ENCODE measurements at places on chromosomes 5 and 9.

GRCh38 chr5:140753561-140753960 lies 32.4 kb upstream of the PCDHA1 start:
- no peak for DNase-seq

GRCh38 chr5:132764051-132764450 lies 13.0 kb downstream of the SEPTIN8 start:
- no peak for DNase-seq

GRCh38 chr9:110599468-110599867 lies 19.9 kb upstream of the SVEP1 start:
- no peak for DNase-seq

GRCh38 chr9:89380437-89381307 lies 62.4 kb downstream of the SECISBP2 start:
- no peak for DNase-seq

GRCh38 chr9:105678163-105678562 lies 15.9 kb downstream of the TAL2 start:
- DNase-seq, result no peak

DNA sequence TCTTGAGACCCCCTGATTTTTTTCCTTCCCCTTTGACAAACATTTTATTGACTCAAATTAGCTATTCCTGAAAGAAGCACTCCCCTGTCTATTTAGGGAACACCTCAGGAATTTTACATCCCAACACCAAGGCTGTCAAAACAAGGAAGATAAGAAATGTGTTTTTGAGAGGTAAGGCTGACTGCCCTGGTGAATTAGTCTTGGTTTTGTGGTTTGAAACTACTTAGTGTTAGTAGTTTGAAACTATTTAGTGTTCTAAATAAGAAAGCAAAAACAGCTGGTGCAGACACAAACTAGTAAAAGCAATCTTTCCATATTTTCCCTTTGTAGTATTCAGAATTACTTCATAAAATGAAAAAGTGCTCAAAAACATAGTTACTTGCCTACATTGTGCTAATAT lies 120.7 kb downstream of the PCSK1 start:
- DNase-seq, result no peak

- no peak for DNase-seq
Measured at GRCh38 chr9:126068534-126069230, 257.9 kb upstream of the MVB12B start.

DNA sequence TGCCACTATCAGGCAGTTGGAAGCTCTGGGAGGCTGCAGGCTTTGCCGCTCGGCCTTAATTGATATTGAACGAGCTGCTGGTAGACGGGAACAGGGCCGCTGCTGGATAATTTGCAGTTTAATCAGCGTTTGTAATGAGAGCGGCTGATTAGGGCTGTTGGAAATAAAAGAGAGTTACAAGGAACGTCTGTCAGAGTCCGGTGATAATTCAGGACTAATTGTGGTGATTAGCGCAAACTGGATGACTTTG lies 68.2 kb upstream of the TBCA start:
- DNase-seq, result no peak

- peak; percentile 68 for DNase-seq
Measured at GRCh38 chr5:172172912-172173563, 15.0 kb downstream of the STK10 start.

DNA sequence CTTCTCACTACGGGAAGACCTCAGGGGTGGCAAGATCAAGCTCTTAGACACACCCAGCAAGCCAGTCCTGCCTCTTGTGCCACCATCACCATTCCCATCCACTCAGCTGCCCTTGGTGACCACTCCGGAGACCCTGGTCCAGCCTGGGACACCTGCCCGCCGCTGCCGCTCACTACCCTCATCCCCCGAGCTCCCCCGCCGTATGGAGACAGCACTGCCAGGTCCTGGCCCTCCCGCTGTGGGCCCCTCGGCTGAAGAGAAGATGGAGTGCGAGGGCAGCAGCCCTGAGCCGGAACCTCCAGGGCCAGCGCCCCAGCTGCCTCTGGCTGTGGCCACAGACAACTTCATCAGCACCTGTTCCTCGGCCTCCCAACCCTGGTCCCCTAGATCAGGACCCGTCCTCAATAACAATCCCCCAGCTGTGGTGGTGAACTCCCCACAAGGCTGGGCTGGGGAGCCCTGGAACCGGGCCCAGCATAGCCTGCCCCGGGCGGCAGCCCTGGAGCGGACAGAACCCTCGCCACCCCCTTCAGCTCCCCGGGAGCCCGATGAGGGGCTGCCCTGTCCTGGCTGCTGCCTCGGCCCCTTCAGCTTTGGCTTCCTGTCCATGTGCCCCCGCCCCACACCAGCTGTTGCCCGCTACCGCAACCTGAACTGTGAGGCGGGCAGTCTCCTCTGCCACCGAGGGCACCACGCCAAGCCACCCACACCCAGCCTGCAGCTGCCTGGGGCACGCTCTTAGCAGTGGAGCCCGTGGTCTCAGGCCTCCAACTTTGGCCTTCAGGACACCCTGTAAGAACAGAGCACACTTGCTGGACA lies 4.1 kb downstream of the TESK1 start:
- DNase-seq, result no peak

Data from ELR (cell line).